Brain pericyte (primary cell): ENCODE measurements at places on chromosomes 1 and 21.
A peak's percentile ranks its signal among the peaks of the same experiment; 100 is the strongest.

DNA sequence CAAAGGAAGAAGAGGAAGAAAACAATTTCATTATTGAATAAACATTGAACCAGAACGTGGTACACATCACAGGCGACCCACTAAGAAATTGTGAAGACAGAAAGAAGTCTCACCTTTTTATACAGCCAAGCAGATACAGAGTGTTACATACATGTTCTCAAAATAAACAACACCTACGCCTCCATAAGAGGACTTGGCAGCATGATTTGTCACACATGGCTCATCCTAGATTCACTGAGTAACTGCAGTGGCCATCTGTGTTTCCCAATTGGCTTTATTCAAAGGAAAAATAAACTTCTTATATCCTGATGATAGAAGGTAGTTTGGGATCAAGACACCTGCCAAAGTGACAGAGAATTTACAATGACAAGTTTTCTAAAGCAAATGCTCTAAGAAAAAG lies 7.6 kb upstream of the KRTAP19-8 start:
- no peak for DNase-seq

DNA sequence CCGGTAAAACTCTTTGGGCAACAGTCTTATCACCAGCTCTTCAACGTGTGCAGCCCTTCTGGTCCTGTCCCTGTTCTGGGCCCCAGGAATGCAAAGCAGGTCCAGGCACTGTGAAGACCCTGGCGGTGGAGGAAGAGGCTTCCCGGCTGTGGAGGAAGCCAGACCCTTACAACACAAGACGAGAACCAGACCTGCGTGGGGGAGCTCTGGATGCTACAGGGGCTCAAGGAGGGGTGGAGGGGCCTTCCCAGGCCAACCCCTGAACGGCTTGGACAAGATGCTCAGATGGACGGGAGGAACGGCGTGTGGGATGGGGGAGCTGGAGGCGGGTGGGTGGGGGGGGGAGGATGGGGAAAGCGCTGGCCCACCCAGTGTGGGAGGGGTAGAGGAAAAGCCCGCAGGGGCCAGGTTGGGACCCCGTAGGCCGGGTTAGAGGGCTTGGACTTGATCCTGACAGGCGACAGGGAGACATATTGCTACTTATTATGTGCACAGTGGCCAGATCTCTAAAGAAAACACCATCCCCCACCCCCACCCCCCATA lies 5.1 kb upstream of the OLIG2 start:
- DNase-seq = no peak

- DNase-seq = no peak
Observed at GRCh38 chr1:234541286-234541975, 62.5 kb upstream of the TARBP1 start.

DNA sequence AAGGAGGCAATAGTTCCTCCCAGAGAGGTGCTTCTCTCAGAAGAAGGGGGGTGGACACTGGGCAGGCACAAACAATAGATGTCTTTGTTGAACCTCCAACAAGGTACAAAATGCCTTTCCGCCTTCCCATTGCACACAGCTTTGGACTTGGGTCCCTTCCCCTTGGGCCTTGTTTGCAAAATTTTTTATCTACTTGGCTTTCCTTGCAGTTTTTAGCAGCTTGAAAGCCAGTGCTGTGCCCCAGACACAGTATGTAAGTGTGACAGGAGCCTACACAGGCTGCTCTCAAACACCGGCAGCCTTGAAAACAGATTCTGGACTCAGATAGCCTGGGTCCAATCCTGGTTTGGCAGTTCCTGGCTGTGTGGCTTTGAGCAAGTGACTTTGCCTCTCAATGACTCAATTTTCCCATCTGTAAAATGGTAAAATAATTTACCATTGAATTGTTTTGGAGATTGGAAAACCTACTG lies 43.0 kb downstream of the ELAPOR1 start:
- DNase-seq = no peak

DNA sequence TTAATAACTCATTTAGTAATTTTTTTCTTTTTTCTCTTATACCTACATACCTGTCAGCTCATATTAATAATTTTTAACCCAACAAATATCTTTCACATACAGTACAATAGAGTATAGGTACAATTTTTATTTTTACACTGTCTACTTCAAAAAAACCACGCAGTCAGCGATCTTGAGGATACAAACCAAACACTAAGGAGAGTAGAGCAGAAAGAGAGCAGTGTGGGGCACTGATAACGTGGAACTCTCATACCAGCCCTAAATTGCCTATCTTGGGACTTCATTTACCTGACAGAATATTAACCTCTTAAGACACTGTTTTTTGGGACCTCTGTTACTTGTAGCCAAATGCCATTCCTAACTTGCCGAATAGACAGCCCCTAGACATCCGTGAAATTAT lies 5.5 kb downstream of the TRMT1L start:
- no peak for DNase-seq

DNA sequence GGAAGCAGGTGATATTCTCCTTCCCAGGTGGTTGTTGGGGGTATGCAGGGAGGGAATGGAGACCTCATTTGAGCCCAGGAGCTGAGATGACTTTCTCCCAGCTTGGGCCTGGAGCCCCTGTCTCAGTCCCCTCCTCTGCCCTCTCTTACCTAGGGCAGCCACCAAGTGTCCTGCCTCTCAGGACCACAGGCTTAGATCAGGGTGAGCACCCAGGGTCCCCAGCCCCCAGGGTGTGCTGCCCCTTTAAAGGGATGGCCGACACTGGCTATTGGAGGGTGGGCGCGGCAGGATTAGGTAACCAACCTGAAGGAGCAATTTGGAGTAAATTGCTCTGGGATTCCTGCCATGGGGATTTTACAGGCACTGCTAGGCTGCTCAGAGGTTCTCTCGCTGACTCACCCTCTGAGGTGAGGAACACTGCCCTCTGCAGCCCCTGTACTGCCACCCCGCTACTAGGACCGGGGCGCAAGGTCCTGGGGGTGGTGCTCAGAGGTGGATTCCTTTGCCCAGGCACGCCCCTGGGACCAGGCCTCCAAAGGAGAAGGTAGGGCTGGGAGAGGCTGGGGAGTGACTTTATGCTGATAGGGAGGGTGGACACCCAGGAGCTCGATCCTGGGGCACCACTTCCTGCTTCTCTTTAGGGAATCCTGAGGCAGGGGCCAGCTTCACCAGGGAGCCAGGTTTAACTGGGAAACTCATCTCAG lies 1.5 kb downstream of the RPS6KA1 start:
- no peak for DNase-seq

GRCh38 chr1:75394386-75395139 lies 216.4 kb downstream of the SLC44A5 start:
- DNase-seq = no peak

- DNase-seq = no peak
Observed at GRCh38 chr1:63603810-63604209, 10.6 kb downstream of the PGM1 start.

DNA sequence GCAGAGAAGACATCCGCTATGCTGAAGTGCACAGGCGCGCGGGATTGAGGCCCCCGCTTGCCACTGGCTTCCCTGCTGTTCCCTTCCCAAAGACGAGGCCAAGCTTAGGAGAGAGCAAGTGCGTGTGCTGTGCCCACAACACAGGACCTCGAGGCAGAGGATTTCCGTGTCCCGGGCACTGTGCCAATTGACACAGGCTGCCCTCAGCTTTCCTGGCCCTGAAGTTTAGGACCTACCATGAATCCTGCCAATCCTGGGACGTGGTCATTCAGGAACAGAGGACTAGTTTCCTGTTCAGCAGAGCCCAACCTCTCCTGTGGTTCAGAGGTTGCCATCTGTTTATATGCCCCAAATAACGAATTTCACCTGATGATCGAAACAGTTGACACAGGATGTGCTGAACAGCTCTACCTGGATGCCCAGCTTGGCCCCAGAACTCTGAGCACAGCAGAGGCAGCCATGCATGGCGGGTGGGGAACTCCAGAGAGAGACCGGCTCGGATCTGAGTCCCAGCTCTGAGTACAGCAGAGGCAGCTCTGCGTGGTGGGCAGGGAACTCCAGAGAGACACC lies 22.0 kb downstream of the SLC37A1 start:
- no peak for DNase-seq

DNA sequence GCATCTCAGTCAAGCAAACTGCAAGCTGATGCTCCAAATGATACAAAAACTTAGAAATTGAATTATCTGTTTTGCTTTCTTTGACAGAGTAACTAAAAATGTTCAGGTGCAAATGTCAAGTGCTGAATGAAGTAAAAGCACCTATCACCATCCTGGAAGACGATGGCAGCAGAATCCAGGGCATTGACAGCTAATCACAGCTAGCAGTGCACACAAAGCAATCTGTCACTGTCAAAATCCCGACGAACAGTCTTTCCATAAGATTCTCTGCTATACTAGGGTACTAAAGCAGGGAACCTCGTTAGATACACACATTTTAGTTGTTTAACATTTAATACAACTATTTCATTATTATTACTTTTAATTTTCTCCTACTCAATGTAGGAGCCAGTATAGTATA lies 233.3 kb downstream of the BRINP3 start:
- no peak for DNase-seq

DNA sequence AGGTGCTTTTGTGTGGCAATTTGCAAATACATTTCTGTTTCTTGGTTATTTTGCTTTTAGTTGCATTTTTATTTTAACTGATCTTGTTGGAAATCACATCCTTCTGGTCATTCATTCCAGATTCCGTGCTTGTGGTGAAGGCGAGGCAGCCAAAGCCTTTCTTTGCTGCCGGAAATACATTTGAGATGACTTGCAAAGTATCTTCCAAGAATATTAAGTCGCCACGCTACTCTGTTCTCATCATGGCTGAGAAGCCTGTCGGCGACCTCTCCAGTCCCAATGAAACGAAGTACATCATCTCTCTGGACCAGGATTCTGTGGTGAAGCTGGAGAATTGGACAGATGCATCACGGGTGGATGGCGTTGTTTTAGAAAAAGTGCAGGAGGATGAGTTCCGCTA lies 34.8 kb upstream of the CD101 start:
- no peak for DNase-seq

GRCh38 chr1:178484698-178485225 lies 12.0 kb downstream of the CLEC20A start:
- no peak for DNase-seq

- DNase-seq = no peak
Observed at GRCh38 chr1:31663622-31664452, 19.2 kb upstream of the PEF1 start.

- no peak for DNase-seq
Observed at GRCh38 chr1:50974618-50974935, 4.5 kb downstream of the CDKN2C start.

- no peak for DNase-seq
Observed at GRCh38 chr1:81142099-81142826, 658.5 kb upstream of the ADGRL2 start.

GRCh38 chr1:107141491-107142126 lies 770 bp downstream of the NTNG1 start:
- peak; percentile 5 for DNase-seq

GRCh38 chr1:9626201-9626608 lies 25.3 kb upstream of the PIK3CD start:
- DNase-seq = no peak

DNA sequence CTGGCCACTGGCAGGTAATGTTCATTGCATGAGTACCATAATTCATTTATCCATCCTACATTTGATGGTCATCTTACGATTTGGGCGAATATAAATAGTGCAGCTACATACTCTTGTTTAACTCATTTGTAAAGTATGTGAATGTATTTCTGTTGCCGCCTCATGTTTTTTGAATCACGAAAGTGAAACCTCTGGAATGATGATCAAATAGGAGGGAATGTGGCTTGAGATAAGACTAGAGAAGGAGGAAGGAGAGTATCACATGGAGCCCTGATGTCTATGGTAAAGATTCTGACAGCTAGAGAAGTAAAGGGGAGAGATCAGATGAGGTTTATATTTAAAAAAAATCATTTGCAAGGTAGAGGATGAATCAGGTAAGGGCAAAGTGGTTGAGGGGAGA lies 8.0 kb downstream of the MRPS14 start:
- no peak for DNase-seq

GRCh38 chr21:42641311-42642218 lies 11.9 kb upstream of the PDE9A start:
- DNase-seq = no peak

GRCh38 chr1:54927472-54928240 lies 40.7 kb upstream of the DHCR24 start:
- DNase-seq = no peak

DNA sequence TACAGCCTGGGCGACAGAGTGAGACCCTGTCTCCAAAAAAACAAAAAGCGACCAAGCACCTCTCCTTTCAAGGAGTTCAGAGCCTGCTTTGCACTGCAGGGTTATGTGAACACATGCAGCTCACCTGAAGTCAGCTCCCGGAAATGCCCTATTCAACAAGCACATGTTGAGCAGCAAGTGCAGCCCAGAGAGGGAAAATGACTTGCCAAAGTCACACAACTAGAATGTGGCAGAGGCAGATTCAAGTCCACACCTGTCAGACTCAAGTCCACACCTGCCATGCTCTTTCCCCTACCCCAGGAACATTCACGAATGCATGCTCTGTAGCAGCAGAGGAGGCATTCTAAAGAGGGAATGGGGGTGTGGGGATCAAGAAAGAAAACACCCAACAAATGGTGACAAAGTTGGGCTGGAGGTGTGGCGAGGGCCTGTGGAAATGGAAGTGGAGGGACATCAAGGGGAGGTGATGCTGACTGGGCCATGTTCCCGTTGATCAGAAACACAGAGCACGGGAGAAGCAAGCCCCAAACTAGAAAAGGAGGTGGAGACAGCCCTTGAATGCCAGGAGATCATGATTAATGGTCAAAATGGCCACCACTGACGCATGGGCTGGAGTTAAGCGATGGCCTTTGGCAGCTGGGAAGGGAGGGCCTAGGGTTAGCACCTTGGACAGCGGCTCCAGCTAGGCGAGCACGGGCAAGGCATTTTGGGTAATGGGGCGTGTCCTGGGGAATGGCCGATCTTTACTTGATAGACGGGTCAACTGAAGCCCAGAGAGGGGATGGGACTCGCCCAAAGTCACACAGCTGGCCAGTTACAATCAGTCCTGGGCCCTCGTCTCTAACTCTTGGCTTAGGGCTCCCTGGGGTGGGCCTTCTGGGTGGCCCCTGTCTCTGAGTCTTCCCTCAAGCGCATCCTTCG lies 21.5 kb downstream of the RAP1GAP start:
- DNase-seq = no peak

- DNase-seq = no peak
Observed at GRCh38 chr1:225855503-225856300, 26.5 kb downstream of the TMEM63A start.

- DNase-seq = no peak
Observed at GRCh38 chr1:29802181-29803068, 566.1 kb downstream of the PTPRU start.

DNA sequence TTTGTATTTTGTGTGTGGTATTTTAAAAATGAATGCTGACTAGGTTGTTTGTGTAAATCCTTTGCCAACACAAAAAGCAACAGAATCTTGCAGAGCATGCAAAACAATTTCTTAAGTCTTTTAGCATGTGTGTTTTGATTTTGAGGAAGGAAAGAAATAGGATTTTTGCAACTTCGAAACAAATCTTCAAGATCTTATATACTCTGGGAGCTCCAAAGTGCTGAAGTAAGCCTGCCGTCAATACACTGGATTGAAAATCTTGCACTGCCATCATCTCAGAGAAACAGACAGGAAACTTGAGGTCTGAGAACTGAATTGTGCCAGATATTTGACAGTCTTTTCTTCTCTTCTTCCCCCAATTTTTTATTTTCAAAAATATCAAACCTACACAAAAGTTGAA lies 29.3 kb upstream of the DISP1 start:
- no peak for DNase-seq

- DNase-seq = no peak
Observed at GRCh38 chr1:11874258-11874562, 15.5 kb upstream of the NPPB start.

GRCh38 chr1:166947398-166948043 lies 27.8 kb downstream of the ILDR2 start:
- DNase-seq = no peak
